IMR-90 (cell line): ENCODE measurements at places on chromosomes 5 and 9. TPM values are rescaled to one million over a fixed set of nuclear protein-coding genes. Genes with fewer than 3 reads are reported as not detected.

PNPLA7 gene
- 0.70 and 0.89 TPM in 2 replicates for polyA plus RNA-seq

HACD4 gene
- polyA plus RNA-seq = 1.5 and 1.9 TPM in 2 replicates

GPX3 gene
- 1.0 and 1.3 TPM in 2 replicates for polyA plus RNA-seq

PRR16 gene
- polyA plus RNA-seq = 45.2 and 52.9 TPM in 2 replicates

GABRA6 gene
- not detected in 2 replicates for polyA plus RNA-seq

MYORG gene
- 0.60 TPM in 2 replicates for polyA plus RNA-seq

PIP5KL1 gene
- 2.7 and 3.6 TPM in 2 replicates for polyA plus RNA-seq

CACNA1B gene
- polyA plus RNA-seq = 0.01 and 0.02 TPM in 2 replicates

TMEM245 gene
- polyA plus RNA-seq = 21.0 and 24.8 TPM in 2 replicates

LCNL1 gene
- 0.13 and 0.15 TPM in 2 replicates for polyA plus RNA-seq

IL9 gene
- polyA plus RNA-seq = not detected in 2 replicates

PLAC8L1 gene
- polyA plus RNA-seq = 0.27 TPM in 1 of 2 replicates, not detected in the other

LCN12 gene
- 0.12 TPM in 1 of 2 replicates, not detected in the other for polyA plus RNA-seq

GRIA1 gene
- polyA plus RNA-seq = 0.37 and 0.48 TPM in 2 replicates
